Putamen (tissue), 1 donor: ENCODE measurements at places on chromosomes 3 and 15.

GRCh38 chr3:17021614-17022013 is 136.9 kb downstream of the PLCL2 start:
- DNase-seq: no peak

GRCh38 chr15:41546851-41547786 is 3.1 kb upstream of the RPAP1 start:
- no peak for DNase-seq

DNA sequence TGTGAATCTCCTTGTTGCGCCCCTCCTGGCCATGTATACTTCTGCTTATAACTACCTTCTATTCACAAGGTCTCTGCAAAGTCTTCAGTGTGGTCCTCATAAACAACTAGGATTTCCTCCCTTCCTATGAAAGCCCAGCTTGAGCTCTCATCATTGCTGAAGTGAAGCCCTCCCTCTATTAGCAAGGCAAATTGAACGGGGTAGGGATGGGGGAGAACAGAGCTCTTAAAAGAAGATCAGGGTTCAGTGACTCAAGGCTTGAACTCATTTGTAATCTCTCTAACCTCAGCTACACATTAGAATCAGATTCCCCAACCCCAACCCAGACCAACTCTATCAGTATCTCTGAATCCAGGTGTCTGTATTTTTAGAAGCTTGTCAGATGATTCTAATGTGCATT is 88.3 kb upstream of the ST8SIA2 start:
- no peak for DNase-seq

DNA sequence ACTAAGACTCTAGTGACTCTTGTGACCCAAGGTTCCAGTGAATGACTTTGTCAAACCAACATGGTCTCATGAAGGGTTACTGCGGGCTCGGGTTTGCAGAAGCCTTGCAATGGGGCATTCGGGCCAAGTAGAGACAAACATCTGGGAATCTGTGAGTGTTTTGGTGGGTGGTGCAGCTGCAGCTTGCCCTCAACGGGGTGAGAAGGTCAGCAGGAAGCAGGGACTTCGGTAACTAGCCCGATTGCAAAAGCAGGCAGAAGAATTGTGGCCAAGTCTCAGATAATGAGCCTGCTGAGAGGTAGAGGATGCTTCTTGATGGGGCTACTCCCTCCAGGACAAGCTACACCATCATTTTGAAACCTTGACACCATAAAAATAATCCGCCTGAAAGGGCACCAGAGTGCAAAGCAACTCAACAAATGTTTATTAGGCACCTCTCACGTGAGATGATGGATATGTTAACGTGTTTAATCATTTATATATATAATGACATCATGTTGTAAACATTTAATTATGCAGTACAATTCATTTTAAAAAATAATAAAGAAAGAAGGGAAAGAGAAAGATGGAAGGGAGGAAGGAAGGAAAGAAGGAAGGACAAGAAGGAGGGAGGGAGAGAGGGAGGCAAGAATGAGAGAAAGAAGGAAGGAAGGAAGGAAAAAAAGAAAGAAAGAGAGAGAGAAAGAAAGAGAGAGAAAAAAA is 263.9 kb upstream of the IGF1R start:
- no peak for DNase-seq

DNA sequence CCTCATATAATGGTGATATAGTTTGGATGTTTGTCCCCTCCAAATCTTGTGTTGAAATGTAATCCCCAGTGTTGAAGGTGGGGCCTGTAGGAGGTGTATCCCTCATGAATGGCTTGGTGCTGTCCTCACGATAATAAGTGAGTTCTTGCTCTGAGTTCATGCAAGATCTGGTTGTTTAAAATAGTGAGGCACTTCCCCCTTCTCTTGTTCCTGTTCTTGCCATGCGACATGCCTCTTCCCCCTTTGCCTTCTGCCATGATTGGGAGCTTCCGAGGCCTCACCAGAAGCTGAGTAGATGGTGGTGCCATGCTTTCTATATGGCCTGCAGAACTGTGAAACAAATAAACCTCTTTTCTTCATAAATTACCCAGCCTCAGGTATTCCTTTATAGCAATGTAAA is 39.2 kb downstream of the REC114 start:
- no peak for DNase-seq

DNA sequence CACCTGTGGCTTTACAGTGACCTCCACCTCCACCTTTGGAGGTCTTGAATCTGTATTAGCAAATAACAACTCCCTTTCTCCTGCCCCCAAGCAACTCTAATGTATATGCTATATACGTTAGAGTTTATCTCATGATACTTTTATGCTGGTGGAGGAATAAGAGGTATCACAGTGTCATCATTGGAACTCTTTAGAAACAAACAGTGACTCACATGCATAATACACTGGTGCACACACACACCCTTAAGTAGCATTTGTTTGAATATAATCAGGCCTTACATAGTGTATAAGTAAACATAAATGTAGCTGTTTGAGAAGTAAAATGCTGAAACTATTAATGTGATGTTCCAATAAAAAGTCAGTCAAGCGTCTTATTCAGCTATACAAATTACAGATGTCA is 280.2 kb upstream of the C2CD4B start:
- DNase-seq: no peak

DNA sequence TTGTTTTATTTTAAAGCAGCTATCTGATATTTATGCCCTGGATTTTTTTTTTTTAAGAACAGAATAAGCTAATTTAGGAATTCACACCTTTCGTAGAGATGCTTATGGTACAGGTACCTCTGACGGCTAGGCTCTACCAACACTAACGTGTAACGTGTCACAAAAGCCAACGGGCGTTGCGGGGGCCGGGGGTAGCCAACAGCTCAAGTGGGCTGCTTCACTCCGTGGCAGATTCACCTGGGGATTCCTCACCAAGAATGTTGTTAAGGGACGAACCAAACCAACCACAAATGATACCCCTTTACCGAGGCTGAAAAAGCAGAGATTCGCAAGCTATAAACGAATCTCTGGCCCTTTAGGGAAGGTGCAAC is 1.0 kb downstream of the TMCC1 start:
- DNase-seq: no peak

- DNase-seq: no peak
Observed at GRCh38 chr15:86493884-86494283, 414.2 kb downstream of the AGBL1 start.

- DNase-seq: peak; percentile 75
Observed at GRCh38 chr3:179929091-179929529, 107.6 kb downstream of the PEX5L start.

GRCh38 chr15:71273731-71274447 is 158.6 kb downstream of the THSD4 start:
- DNase-seq: no peak

GRCh38 chr3:127068111-127068810 is 85.3 kb downstream of the PLXNA1 start:
- DNase-seq: no peak

DNA sequence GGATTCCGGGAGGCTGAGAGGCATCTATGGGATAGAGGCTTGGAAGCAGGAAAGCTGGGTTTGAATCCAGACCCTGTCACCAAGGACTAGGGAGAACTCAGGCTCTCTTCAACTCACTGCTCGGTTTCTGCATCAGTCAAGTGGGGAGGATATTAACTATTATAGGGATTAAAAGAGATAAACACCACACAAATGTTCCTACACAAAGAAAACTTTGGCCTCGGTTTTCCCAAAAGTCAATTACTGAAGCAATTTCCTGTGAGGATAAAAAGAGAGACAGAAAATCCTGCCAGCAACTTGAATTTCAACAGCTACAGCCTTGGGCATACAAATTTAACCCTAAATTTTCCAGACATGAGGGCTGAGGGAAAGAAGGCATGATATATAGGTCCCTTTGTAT is 36.0 kb downstream of the ITGB5 start:
- no peak for DNase-seq

- DNase-seq: no peak
Observed at GRCh38 chr15:71114066-71114680, 1.1 kb upstream of the THSD4 start.

DNA sequence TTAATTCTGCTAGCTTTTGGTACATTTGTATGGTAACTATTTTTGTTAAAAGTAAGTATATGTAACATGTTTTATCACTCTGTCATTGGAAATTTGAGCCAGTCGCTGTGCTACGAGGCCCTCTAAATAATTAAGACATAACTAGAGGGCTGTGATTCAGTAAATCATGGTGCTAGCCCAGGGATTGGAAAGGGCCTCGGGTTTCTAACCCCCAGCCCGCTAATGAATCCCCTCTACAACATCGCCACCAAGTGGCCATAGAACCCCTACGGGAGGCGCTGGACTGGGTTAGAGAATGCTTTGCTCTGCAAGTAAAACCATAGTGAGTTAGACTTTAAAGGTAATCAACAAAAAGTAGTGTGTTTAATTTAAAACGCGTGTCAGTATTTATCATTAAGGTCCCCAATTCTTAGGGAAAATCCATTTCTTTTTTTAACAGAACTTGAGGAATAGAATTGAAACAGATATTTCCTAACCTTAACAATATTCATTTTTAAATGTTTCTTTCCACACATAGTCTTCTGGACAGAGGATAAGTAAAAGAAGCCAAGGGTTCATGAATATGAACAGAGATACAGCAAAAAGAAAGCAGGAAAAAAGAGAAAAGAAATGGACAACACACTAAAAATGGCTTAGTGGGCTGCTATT is 744.7 kb downstream of the EPHA3 start:
- no peak for DNase-seq

- no peak for DNase-seq
Observed at GRCh38 chr15:64581408-64581761, 121.0 kb downstream of the ZNF609 start.

DNA sequence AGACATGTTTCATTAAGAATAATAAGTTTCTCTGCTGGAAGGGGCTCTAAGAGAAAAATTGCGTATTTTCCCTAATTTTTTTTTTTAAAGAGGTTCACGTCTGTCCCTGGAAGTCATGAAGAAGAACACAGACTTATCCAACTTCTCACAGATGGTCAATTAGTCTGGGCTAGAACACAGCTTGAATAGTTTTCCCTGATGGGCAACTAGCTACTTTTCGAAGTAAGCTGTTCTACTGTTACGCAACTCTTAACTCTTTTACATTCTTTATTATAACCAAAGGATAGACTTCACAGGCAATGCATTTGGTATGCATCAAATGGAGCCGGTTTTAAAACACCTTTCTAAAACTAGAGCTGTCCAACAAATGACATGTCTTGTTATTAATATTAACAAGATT is 144.2 kb upstream of the TNIK start:
- no peak for DNase-seq

- no peak for DNase-seq
Observed at GRCh38 chr3:112634786-112635541, 6.0 kb downstream of the CCDC80 start.

DNA sequence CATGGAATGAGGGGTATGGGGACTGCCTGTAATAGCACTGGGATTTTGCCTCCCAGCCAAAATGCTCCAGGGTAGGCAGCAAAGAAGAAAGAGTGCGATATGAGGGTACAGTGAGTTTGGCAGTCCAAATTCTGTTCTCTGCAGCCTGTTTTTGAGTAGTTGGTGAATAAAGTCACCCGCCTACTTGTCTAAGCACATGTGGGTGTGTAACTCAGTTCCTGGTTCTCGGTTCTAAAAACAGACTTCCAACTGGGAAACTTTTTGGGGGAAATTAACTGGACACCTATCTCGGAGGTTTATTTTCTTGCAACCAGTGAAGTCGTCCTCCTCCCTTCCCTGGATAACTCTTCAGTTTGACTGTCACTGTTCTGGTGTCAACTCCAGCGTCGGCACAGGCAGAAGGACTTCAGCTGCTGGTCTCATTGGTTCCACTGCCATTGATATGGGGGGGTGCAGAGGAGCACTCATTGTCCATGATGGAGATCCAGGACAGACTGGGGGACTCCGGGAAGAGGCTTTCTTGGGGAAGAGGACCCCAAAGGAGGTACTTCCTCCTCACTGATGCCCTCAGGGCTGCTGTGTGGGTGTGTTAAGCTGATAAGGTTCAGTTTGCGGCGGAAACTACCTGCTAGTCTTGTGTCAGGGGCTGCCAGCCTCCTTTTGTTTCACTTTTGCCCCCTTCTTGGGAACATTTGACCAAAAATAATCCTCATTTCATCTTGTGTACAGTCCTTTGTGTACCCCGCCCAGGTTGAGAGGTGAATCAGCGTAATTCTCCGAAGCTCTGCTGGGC is 13.2 kb downstream of the GHRL start:
- no peak for DNase-seq

- DNase-seq: no peak
Observed at GRCh38 chr15:61155741-61156700, 73.1 kb downstream of the RORA start.

DNA sequence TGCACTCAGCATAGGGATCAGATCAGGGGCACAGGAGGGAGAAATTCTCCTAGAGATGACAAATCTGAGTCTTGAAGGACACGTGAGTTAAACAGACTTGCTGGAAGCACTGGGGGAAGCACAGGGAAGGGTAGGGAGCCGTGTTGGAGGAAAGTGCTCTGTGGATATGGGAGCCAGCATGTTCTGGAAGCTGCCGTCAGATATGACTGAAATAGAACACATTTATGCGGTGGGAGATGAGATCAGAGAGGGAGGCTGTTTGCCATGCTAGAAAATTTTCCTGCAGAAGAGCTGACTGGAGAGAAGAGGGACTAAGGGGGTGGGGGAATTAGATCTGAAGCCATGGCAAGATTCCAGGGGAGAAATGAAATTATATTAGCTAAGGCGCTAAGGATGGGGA is 1.8 kb downstream of the TAMM41 start:
- peak; percentile 68 for DNase-seq

DNA sequence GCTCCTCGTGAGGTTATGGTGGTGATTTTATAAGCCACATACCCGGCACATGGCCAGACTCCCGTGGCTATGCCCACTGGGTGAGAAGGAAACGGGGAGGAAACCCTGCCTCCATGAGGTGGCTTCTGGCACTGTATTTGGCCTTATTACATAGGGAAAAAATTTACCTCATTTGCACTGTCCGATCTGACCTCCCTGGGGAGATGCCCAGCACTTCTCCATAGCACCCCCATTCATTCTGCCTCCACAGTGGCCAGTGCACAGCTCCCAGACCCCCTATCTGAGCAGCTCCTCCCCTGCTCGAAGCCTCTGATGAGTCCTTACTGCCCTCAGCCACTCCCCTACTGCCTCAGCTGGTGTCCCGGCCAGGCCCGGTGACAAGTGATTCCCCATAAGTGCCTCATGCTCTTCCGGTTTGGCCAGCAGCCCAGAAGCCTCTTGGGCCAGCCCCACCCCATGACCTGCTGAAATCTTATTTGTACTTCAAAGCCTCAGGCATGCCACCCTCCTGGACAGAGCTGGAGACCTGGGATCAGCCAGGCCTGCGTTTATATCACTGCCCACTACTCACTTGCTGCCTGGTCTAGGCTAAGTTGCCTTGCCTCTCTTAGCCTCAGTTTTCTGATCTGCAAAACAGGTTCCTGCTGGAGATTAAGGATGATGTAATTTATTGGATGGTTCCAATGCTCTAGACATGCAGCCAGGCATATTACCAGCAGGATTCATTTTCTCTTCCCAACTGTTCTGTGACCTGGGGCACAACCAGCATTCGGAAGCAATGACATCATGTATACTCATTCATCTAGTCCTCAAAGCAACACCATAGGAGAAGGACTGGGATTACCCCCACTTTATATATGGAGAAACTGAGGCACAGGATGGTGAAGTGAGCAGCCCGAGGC is 30.6 kb upstream of the SLC6A6 start:
- DNase-seq: no peak
